Kidney (tissue), 22 donors: ENCODE measurements at places on chromosomes 2 and 18. TPM values are rescaled to one million over a fixed set of nuclear protein-coding genes. Genes with fewer than 3 reads are reported as not detected.

GRCh38 chr2:14340703-14341102 is 291.8 kb upstream of the LRATD1 start:
- DNase-seq = no peak

DNA sequence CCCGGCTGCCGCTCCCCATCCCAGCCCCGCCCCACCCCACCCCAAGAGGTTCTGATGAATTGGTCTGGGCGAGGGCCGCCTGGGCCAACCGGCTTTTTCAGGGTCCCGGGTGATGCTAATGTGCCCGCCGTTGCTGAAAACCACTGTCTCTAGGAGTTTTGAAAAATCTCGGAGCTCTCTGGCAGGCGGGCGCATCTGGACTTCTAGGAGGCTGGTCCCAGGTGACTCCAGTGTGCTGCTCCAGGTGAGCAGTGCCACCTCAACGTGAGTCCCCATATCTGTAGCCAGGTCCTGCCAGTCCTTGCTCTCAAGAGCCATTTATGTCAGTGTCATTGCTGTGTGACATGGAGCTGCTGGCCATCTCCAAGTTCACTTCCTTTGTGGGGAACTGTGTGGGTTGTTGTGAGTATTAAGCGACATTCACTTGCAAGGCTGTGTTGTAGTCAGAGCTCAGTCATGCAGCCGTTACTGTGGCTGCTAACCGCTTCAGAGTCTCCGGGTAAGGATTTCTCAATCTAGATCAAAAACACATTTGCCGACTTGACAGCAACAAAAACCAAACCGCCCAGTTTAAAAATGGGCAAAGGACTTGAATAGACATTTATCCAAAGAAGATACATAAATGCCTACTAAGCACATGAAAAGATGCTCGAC is at the start of gene RFX8:
Gene RFX8 (minus strand): TSS at position 382 of the 654 bp plus-strand sequence. CDS start 8,264 bp downstream, outside the sequence.
- DNase-seq = peak; percentile 42

GRCh38 chr18:79612291-79613108 is 67.1 kb upstream of the CTDP1 start:
- DNase-seq = no peak

DNA sequence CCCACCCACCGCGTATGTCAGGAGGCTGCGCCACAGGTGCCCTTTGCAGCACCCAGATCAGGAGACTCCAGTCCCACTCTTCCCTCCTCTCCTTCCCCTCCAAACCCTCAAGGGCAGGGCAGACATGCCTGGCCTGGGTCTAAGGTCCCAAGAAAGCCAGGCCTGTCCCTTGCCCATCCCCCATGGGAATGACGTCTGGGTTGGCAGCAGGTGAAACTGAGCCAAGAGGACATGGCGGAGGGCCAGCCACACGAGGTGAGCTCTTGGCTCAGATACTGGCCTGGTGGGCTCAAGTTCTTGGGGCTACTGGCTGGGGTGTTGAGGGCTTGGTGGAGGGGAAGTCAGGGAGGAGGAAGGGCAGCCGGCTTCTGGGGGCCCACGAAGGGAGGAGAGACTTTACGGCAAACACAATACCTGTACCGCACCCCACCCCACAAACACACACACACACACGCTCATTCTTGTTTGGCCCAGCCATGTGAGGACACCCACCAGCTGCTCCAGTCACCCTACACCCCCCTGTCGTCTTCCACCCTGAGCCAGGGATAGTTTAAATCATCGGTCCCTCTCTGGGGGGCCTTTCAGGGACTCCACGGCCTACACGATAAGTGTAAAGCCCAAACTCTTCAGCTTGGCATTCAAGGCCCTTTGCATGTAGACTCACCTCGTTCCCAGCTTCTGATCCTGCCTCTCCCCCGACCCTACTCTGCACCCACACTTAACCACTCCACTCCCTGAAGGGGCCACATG is 24.1 kb upstream of the TNS1 start:
- no peak for DNase-seq

GRCh38 chr2:38829971-38830370 is 45.8 kb downstream of the DHX57 start:
- DNase-seq = no peak

DNA sequence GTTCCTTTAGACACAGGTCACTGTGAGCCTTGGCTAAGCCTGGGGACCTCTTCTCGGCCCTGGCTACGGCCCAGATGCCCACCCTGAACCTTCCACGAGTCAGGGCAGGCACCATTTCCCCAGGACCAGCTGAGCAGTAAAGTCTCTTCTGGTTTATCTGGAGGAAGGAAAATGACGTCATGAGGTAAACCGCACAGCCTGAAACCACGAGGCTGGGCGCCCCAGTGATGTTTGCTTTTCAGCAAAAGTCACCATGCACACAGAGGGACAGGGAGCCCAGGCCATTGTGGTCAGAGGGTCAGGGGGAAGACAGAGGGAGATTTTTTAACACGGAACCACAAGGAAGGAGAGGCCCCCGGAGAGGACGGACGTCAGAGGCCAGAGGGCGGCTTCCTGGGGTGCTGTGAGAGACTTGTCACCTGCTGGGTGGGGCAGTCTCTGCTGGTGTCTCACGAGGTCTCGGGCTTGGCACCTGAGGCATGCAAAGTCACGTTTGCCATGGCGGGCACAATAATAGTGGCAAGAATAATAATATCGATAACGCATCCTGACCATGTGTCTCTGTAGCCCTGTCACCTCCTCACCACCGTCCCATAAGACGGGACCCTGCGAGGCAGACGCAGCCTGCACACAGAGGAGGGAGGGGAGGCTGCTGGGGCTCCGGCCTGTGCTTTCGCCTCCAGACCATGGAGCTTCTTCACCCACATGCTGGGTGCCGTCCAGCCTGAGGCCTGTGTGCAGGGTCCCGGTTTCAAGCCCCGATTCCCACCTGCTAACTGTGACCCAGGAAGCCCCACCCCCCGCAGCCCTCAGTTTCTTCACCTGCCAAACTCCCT is 33.2 kb upstream of the FOSL2 start:
- no peak for DNase-seq

The PMAIP1 gene
- total RNA-seq = 2.8 TPM

- no peak for DNase-seq
Measured at GRCh38 chr18:28176698-28176947, 307 bp downstream of the CDH2 start.

DNA sequence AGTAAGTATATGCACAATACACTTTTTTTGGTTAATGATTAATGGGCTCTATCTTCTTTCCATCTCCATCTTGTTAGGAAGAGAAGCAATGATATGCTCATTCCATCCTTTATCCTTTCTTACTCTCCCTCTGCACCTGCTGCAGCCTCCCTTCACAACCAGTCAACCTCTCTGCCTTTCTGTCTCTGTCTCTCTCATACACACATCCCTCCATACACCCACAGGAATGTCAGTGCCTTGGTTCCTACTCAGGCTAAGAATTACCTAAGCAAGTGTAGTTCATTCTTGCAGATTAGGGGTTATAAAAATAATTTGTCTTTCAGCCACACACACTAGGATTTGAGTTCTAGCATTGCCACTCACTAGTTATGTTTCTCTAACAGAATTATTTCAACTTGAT is 45.6 kb downstream of the MAP2 start:
- DNase-seq = no peak

GRCh38 chr2:144323946-144324345 is 196.0 kb downstream of the ZEB2 start:
- DNase-seq = no peak

GRCh38 chr2:229993236-229993635 is 70.9 kb downstream of the FBXO36 start:
- DNase-seq = no peak

The ESPNL gene
- total RNA-seq = 2.7 TPM

- DNase-seq = peak; percentile 38
Measured at GRCh38 chr2:199806179-199806578, 44.8 kb downstream of the FTCDNL1 start.

The LOXHD1 gene
- 0.25 TPM for total RNA-seq

DNA sequence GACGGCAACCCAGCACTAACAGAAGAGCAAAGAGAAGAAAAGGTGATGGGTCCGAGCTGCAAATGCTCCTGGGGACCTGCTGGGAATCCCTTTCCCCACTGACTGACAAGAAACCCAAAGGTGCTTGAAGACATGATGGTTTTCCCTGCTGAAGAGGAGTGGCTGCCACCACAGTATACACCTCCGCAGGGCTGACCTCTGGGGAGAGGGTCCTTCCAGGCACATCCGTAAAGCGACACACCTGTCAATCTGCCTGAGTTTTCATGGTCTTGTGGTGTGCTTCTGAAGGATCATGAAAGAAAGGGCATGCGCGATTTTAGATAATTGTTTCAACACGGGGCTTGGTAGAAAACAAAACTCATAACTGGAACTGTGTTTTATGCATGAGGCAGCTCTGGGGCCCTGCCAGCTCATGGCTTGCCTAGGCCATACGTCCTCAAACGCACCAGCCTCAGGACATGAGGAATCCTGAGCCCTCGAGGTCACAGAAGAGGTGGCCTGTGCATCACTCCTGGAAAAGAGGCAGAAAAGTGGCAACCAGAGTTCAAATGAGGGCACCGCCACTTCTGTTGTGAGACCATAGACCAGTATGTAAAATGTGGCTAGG is 51.8 kb downstream of the SERTAD2 start:
- DNase-seq = no peak

- no peak for DNase-seq
Measured at GRCh38 chr2:74844752-74845151, 10.8 kb downstream of the HK2 start.

GRCh38 chr2:70010576-70011111 is 49.2 kb upstream of the ASPRV1 start:
- DNase-seq = no peak

The DOK6 gene
- 3.8 TPM for total RNA-seq

The MRO gene
- 2.9 TPM for total RNA-seq

DNA sequence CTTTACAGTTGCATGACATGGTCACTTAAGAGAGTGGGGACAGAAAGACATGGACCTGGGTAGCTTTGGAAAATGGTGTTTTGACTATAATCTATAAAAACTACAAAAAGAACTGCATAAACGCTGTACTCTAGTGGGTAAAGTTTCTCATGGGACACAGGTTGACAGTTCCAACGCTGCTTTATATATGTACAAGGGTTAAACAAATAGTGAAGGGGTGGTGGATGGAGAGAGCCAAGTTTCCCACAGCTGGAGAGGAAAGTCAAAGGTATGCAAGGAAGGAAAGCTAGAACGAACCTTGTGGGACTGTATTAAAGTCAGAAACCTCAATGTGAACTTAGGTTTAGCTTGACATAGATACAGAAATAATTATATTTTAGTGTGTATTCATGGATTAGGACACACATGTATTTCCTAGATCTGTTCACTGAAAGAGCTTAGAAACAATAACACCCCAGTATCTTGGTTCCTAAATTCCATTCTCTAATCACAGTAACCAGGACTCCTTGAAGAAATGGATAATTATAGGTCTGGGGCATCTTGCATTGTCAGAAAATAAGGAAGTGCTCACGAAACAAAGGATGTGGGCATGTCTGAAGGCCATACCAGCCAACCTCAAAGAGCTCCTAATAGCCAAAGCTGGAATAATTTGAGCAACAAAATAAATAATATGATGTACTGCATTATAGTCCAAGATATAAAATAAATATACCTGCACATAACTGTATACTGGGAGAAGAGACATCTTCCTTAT is 28.8 kb downstream of the TANC1 start:
- DNase-seq = no peak

The CCNT2 gene
- total RNA-seq = 42.1 TPM

- DNase-seq = no peak
Measured at GRCh38 chr18:57095884-57096283, 51.0 kb upstream of the BOD1L2 start.

GRCh38 chr2:165560377-165560988 is 91.0 kb downstream of the CSRNP3 start:
- DNase-seq = no peak

The STARD6 gene
- total RNA-seq = 0.19 TPM

DNA sequence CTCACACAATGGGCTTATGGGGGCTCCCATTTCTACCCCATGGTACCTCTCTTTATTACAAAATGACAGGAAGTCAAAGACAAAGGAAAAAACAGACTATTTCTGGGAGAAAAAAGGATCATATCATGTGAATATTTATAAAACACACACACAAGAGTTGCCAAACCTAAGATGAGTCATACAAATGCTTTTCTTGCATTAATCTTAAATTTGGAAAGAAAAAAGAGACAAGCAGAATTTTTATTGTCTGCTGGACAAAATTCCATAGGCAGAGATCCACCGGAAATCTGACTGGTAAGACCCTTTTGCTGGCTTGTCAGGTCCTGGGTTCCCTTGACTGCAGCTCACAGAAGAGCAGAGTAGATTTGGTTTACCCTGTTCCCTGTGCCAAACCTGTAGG is 1732.3 kb upstream of the PIK3C3 start:
- DNase-seq = no peak

DNA sequence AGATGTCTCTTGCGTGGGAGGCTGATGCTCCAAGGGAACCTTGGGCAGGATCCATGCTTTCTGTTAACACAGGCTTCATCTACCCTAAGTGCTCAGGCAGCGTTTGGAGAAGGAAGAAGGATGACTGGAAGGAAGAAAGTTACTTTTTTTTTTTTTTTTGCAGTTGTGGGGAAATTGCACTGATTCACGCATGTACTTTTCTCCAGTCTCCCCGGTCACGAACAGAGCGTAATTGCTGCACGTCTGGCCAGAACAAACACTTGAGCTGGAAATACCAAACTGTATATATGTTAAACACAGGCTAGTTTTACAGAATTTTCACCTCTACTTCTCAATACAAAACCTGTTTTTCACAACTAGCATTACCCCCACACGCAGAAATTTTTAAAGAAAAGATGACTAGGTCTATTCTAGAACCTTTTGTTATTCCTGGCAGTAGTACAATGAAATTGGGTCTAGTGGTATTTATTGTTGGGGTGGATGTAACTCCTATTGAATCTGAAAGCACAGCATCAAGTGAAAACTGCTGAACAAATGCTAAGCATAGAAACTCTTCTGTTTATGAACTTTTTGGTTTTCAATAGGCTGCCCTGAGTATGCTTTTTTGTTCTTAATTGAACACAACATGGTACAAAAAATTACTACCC is 9.3 kb upstream of the SCYGR5 start:
- no peak for DNase-seq

The FSIP2 gene
- total RNA-seq = 1.2 TPM

DNA sequence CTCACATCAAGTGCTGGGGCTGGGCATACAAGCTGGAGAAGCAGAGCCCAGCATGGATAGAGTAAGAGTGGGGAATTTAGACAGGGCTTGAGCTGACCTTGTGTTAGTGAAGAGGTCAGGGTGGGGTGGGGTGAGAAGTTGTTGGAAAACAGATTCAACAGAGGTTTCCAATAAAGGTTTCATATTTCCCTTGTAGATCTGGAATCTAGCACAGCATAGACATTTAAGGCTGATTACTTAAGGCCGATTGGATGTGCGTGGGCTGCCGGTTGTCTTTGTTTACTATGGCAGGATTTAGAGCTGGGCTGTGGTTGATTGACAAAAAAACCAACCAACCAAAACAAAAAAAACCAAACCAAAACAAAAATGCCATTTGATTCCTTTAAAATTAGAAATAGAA is 114.9 kb upstream of the SEC11C start:
- no peak for DNase-seq

The PCARE gene
- not detected for total RNA-seq
